ENCODE measurements at places on chromosomes 4 and X. TPM values are rescaled to one million over a fixed set of nuclear protein-coding genes. Genes with fewer than 3 reads are reported as not detected.

- no peak for DNase-seq
Measured at GRCh38 chr4:171765514-171765913, 47.7 kb upstream of the GALNTL6 start.

- no peak for DNase-seq
Measured at GRCh38 chr4:153093396-153093795, 110.8 kb upstream of the TRIM2 start.

DNA sequence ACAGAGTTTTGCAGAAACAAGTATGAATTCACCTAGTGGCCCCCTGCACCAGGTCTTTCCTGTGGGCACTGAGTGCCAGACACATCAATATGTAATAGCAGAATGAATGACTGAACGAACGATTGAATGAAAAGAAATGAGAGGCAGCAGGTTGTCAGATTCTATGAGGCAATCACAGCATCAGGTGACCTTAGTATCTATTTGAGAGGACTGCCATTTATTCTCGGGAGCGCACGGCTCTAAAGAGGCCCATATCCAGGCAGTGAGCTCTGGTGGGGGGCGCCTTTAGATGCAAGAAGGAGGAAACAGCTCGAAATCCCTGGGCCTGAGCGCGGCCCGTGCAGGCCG lies 528 bp upstream of the SLC25A4 start:
- no peak for DNase-seq

The ARSD gene
- total RNA-seq = 2.4 TPM

DNA sequence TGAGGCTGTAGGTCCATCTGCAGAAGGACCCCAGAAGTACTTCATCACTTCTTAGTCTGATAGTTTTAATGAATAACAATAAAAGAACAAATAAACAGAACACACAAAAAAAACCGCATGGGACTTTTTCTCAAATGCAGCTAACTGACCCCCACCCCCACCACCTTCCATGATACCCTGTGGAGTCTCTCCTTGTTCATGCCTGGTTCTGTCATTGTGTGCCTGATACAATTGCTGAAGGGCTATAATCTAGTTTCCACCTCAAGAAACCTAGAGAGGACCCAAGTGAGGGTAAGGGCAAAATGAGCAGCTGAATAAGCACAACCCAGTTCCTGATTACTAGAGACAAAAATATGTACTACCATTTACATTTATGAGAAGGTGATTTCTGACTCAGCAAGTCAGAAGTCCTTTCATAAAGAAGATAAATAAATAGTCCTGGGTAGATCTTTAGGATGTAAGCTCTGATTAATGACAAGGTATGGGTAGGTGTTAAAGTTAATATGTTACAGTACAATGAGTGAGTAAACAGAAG lies 155.1 kb downstream of the TMA16 start:
- DNase-seq = no peak

- DNase-seq = no peak
Measured at GRCh38 chr4:73006286-73006990, 63.1 kb downstream of the COX18 start.

The HMGN5 gene
- 2.7 TPM for total RNA-seq

GRCh38 chr4:64248186-64248585 lies 161.1 kb downstream of the TECRL start:
- no peak for DNase-seq

DNA sequence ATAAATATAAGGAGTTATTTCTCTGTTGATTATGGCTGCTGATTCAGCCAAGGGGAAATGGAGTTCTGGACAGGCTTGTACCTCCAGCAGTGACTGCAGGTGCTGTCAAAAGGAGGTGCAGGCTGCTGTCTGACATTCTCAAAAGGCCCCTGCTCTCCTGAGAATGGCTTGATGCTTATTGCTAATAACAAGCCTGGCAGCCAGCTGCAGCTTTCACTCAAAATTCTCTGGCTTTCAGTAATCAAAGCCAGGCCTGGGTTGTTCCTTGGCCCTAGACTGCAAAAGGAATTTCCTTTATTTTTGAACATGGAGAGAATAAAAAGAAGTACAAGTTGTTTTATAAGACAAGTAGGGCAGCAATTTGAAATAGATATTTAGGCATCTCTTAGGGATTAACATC lies 575.9 kb downstream of the MID1IP1 start:
- DNase-seq = no peak

The CITED1 gene
- total RNA-seq = 0.38 TPM

- DNase-seq = no peak
Measured at GRCh38 chr4:100738196-100739165, 220.7 kb upstream of the EMCN start.

DNA sequence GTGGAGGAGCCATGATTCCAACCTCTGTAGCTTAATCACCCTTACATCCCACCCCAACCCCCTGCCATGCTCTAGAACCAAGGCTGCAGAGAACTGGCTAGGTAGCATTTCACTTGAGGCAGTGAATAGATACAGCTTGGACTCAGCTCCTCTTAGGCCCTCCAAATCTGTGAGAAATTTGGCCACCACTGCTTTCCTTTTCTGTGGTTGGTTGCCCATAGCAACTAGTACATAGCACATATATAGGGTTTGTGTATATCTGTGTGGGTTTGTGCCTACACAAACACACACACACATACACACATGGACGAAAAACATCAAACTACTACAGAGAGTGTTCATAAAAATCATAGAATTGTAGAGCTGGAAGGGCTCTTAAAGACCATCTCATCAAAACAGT lies 52.0 kb upstream of the CCDC160 start:
- no peak for DNase-seq

DNA sequence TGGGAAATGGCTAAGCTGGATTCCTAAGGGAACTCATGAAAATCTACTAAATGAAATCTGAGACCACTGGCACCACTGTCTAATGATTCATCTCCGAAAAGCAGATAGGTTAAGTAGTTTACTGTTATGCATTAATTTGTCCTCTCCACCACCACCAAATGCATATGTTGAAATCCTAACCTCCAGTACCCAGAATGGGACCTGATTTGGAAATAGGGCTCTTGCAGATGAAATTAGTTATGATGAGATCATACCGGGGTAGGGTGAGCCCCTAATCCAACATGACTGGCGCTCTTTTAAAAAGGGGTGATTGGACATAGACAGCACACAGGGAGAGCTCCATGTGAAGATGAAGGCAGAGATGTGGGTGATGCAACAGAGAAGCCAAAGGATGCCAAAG lies 124.9 kb upstream of the GUCY1A1 start:
- DNase-seq = no peak

All from activated T-cell treated with anti-CD3 and anti-CD28 coated beads, Interleukin-2, amount 50 U/mL, for 72 hours (primary cell).